ENCODE measurements at places on chromosomes 11 and 22.

- no peak for DNase-seq
Observed at GRCh38 chr11:62493801-62494200, 52.8 kb downstream of the AHNAK start.

GRCh38 chr11:84558085-84558905, 1068.8 kb downstream of the DLG2 start:
- no peak for DNase-seq

DNA sequence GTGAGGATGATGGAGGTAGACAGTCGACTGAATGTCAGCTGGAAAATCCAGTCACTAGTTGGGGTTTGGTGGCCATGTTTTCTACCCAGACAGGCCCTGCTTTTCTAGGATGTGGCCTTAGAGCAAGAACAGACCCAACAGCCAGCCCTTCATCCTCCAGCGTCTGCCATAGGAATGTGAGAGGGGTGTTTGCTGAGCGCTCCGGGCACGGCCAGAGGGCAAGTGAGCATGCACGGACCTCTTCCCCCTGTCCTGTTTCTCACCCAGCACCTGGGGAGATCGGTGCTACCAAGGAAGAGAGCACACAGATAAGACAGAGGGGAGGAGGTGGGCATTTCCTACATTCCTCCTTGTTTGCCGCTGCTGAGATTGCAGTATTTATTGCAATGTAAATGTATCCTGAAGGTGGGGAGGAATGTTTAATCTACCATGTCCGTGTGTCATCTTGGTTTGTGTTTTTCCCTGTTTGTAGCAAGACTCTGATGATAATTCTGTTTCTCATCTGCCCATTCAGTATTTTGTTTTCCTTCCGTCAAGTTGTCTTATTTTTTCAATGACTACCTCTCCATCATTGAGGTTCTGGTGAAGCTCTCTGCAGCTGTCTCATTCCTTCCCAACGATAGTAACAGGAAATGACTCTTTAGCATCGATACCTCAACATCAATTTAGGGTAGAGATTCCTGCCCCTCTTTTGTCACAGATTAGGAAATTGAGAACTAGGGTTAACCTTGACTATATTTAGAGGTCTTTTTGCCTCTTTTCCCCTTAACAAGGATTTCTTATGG, 4.9 kb upstream of the ATF4 start:
- DNase-seq, result no peak

GRCh38 chr22:22463855-22464540, 44.5 kb downstream of the ZNF280B start:
- DNase-seq, result peak; percentile 21

DNA sequence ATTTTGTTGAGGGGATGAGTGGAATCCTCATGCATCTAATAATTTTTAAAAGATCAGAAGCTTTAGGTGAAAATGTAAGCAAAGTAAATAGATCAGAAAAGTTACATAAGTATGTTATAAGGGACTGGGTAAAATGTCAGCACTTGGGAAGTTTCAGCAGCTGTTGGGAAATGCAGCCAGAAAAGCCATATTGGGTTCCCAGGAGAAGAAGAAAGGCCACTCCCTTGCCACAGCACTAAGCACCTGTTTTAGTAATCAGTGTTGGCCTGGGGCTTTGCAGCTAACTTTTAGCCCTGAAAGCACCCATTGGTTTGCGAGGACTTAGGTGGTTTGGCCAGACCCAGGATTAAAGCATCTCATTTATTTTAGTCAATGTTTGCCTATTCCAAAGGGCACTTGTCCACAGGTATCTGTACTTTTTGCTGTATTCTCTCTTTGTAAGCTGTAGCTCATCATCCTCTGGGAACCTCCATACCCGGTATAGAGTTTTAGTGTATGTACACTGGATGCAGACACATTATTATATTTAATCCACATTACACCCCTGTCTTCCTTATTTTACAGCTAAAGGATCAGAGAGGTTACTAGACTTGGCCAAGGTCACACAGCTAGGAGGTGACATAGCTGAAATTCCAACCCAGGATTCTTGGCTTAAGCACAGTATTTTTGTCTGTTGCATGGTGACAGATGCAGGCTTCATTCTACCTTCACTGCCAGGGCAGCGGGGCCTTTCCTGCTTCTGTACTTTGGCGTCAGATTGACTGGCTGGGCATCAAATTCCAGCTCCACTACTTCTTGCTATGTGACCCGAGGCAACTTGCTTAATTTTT, 127.7 kb upstream of the SESN3 start:
- DNase-seq, result no peak

DNA sequence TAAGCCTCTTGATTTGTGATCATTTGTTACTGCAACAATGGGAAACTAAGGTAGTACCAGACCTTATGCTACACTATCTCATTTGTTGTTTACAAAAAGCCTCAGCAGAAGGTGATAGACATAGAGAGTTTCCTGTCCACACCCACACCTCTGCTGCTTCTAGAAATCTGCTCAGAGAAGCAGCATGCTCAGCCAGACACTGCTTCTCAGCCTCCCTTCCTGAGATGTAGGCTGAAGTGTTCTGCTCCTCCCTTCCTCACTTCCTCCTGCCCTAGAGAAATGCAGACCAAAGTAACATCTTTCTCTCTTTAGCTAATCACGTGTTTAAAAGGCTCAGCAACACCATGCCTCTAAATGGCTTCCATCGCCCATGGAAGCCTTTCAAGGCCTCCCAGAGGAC, 88.4 kb downstream of the SLC1A2 start:
- peak; percentile 32 for DNase-seq

DNA sequence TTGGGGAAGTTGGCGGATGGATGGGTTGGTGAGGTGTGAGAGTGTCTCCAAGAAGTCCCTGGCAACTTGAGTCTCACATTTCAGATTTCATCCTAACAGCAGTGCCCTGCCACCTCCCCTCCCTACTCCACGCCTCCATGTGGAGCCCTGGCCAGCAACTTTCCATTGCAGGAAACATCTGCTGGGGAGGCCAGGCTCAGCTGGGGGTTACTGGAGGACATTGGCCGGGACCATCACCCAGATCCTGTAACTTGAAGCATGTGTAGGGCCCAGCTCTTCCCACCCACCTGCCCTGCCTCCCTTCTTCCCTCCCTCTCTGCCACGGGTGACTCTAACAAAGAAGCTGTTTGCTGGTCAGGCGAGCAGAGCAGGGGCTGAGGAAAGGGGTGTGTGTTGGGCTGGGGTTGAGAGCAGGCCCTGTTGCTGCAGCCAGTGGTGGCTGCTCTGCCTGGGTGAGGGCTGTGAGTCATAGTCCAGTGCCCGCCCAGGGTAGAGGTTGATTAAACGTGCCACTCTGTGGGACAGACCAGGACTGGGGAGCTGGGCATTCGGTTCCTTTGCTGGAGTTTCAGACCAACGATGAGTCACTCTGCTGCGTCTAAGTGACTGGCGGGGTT, 64.0 kb downstream of the SCN3B start:
- no peak for DNase-seq

- DNase-seq, result peak; percentile 65
Observed at GRCh38 chr22:20205964-20206708, 55.3 kb upstream of the CCDC188 start.

- no peak for DNase-seq
Observed at GRCh38 chr11:94895451-94895850, 77.9 kb downstream of the CWC15 start.

- no peak for DNase-seq
Observed at GRCh38 chr22:22148905-22149304, 95.7 kb upstream of the VPREB1 start.

GRCh38 chr11:8023831-8024555, 36.9 kb downstream of the EIF3F start:
- DNase-seq, result no peak

DNA sequence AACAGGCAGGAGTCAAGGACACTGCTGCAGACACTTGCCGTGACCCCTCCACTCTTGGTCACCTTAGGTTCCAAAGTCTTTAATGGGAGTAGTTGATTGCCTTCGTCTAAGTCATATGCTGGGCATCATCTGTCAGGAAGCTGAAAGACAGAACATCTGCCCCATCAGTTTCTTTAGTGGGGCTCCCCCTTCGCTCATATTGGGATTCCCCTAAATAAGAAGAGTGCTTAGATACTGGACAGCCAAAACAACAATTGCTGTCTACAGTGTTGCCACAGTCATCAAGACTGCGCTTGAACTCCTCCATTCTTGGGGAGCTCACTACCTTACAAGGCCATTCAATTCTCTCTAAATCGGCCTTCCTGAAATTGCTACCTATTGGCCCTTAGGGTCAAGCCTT, 58.5 kb downstream of the UBASH3B start:
- no peak for DNase-seq

GRCh38 chr22:48574776-48575617, 1252.7 kb downstream of the BRD1 start:
- DNase-seq, result no peak

DNA sequence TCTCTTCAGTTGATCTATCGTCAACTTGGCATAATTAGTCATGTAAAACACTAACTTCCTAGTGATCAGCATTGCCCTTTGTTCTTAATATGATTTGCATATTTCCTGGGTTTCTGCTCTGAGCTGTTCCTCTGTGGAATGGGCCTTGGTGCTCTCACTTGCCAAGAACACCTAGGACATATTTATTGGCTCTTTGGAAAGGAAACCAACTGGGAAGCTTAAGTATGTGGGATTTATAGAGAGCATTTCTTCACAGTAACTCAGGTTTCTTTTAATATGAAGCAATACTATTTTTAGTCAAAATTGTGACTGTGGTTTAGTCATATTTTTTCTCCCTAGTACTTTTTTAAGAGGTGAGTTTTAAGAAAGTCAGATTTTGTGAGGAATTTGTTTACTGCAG, 28.8 kb downstream of the FAT3 start:
- no peak for DNase-seq

- no peak for DNase-seq
Observed at GRCh38 chr22:49664891-49665290, 162.8 kb downstream of the BRD1 start.

DNA sequence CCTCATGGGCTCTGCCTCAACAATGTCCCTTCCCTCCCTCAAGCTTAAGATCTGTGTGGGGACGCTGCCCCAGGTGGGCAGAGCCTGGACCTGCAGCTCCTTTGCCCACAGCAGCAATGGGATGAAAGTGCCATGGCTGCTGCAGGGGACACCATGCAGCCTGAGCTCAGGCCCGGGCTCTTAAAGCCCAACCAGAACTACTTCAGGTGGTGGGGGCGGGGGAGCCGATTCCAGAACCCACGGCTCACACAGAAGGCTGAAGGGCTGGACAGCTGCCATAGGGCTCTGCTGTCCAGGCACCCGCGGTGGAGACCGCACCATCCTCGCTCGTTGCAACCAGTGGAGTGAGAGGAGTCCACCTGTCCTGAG, 12.5 kb downstream of the CHID1 start:
- no peak for DNase-seq

DNA sequence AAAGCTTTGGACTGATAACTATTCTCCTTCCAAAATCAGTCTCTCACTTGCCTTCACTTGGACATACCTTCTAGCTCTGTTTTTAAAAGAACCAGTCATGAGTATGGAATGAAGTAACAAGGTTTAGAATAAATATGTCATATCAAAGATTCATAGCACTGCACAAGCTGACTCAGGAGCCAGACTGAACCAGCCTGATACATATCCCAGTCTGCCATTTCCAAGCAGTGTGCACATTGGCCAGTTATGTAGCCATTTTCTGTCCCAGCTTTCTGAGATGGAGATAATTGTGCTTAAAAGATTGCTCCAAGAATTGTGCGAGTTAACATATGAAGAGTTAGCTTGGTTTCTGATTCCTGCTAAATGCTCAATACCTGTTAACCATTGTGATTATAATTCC, 311.3 kb downstream of the C11orf87 start:
- DNase-seq, result no peak

DNA sequence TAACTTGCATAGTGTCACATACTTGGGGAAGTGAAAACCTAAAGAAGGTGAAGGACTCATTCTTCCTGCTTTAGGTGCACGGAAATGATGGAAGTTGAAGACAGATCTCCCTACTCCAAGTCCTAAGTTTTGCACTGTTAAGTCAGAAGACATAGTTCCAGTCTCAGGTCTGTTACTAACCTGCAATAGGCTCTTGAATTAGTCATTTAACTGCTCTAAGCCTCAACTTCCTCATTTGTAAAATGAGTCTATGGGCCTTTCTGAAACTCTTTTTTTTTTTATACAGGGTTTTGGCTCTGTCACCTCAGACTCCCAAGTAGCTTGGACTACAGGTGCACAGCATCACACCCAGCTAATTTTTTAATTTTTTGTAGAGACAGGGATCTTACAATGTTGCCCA, 30.8 kb upstream of the POU2AF1 start:
- no peak for DNase-seq

GRCh38 chr11:83508804-83509203, 222.6 kb upstream of the CCDC90B start:
- DNase-seq, result no peak

GRCh38 chr11:47915783-47916182, 64.6 kb upstream of the PTPRJ start:
- no peak for DNase-seq

GRCh38 chr22:45504373-45505341, 2.0 kb downstream of the FBLN1 start:
- DNase-seq, result no peak

DNA sequence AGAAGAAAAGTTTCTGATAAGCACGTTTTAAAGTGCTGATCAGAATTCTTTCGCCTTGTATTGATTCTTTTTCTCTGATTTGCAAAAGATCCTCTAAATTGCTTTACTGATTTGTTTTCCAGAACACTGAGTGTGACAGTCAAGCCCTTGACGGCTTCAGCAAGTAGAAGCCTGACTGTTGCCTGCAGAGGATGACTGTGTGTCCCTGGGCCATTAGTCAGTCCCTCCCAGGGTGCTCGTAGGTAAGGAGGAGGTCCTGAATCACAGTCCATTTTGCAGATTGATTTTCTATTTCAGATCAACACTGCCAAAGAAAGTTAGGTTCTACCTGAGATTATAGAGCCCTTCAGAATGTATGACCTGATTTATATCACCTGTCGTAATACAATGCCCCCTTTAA, 38.6 kb upstream of the POGLUT3 start:
- DNase-seq, result no peak

DNA sequence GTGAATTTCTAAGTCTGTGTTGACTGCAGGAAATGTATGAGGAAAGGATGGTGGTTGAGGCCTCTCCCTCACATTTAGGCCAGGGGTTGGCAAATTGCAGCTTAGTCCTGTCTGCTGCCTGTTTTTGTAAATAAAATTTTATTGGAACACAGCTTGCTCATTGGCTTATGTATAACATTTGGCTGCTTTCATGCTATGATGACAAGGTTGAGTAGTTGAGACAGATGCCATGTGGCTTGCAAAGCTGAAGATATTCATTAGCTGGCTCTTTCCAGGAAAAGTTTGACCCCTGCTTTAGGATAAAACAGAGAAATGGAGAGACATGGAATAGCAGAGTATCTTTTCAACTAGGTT, 46.2 kb downstream of the BCR start:
- DNase-seq, result no peak

DNA sequence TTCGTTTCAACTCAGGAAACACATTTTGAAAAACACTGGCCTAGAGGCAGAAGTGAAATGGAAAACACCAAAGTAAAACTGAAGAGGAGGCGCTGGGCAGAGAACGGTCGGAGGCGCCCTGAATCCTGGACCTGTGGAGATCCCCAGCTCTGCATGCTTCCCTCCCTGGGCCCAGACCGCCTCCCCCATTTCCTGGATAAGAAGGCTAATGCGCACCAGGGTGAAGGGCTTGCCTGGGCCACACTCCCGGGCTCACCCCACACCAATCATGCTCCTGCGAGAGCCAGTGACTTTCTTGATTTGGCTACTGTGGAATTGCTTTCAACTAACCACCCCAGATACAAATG, 167.1 kb downstream of the CRYBB2 start:
- no peak for DNase-seq
